GM12892 (cell line): ENCODE measurements at places on chromosomes 11 and 22.

- no peak for DNase-seq
These were observed 5.4 kb upstream of the VPS51 start for GRCh38 chr11:65090628-65091027.

DNA sequence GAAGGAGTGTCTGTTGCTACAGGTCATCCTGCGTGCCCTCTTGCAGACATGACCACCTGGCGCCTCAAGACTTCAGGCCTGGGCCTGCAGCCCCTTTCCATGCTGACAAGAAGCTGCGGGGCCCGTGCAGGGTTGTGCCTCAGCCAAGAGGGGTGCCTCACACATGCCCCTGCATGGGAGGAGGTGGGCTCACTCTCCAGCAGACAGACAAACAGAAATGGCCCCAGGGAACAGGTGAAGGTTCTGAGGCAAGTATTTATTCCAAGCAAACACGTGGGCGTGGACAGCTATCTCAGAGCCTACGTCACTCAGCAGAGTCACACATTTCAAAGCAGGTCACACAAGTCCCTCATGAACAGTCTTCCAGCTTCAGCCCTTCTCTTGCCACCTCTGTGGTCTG is 5.9 kb upstream of the SYCE3 start:
- DNase-seq, result no peak

- peak; percentile 56 for DNase-seq
These were observed 32.9 kb upstream of the SMIM38 start for GRCh38 chr11:69122630-69123431.

DNA sequence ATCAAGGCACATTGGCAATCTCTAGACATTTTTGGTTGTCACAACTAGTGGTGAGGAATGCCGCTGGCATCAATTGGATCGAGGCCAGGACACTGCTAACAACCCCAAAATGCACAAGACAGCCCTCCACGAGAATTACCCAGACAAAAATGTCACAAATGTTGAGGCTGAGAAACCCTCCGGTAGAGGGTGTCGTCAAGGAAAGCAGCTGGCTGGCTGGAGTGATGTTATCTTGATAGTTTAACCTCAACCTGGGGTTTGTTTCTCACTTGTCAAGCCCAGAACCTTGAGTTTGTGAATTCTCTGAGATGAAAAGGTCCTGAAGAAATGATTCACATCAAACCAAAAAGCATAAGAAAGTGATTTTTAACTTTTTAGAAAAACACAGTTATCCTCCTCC is 21.1 kb upstream of the TMPRSS13 start:
- no peak for DNase-seq

GRCh38 chr11:74205181-74205580 is 34.1 kb downstream of the PPME1 start:
- DNase-seq, result no peak

DNA sequence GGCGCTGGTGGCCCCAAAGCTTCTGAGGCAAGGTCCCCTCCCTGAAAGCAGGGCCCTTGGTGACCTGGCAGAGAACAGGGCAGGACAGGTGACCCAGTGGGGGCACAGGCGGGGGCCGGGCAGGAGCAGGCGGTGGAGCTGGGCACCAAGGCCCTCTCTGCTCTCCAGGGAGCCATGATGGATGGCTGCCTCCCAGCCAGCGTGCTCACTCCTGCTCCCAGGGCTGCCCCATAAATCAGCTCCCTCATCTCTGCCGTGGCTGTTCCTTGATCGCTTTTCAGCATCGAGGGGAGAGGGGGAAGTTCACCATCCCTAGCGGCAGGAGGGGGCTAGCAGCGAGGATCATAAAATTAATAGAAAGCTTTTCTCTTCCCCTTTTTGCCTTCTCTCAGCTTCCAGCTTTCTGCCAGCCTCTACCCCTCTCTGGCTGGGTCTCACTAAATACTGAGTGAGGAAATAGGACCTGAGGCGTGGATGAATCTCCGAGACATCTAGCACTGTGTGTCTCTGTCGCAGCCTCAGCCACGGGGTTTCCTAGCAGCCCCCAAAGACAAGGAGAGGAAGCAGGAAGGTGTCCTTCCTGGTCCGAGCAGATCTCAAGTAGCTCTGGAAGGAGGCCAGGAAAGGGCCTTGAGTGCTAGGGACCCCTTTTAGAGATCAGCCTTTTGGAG is 22.2 kb upstream of the ELFN2 start:
- DNase-seq, result no peak

DNA sequence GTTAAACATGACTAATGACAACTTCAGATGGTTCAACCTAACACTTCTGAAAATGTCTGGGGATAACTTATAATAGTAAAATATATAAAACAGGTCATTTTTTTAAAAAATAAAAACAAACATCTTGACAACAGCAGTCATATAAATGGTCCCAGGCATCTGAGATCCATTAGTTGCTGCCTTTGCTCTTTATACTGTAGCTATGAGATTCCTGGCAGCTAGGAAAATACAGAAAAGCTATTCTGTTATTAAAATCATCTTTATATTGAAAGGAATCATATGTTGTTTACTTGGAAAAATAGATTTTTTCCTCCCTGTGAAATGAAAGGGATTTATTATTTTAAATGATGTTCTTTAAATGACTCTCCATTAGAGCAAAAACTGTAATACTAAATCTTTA is 55.7 kb upstream of the DEUP1 start:
- no peak for DNase-seq

DNA sequence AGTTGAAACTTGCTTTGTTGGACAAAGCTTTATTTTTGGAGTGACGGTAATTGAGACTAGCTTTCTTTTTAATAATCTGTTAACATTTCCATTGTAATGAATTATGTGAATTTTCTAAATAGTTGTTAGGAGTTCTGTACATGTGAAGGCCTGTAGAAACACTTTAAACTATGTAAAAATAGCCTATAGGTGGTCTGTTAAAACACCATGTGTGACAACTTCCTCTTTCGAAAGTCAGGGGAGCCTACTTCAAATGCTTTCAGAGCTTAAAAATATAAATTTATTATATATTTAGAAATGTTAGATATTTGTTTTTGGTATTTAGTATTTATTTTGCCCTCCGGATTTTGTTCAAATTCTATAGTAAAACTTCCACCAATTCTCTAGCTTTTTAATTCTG is 28.7 kb downstream of the DDIAS start:
- no peak for DNase-seq

- DNase-seq, result peak; percentile 52
These were observed 39.7 kb downstream of the USP35 start for GRCh38 chr11:78228467-78228866.

DNA sequence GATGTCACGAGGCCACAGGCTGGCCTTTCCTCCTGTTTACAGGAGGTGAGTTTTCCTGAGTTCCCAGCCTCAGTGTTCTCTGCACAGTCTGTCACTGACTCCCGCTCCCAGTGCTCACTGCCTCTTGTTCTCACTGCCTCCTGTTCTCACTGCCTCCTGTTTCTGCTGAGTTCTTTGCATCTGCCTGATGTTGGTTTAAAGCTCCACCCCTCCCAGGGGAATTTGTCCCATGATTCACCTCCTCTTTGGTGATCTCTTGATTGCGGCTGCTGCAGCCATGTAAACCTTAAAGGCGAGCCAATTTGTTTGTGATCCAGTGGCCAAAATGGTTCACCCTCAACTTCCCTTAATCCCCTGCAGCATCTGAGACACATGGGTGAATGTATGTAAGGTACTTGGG is 6.0 kb upstream of the TUBA8 start:
- no peak for DNase-seq

GRCh38 chr22:29443452-29443851 is 5.1 kb downstream of the RFPL1 start:
- no peak for DNase-seq

- no peak for DNase-seq
These were observed 9.8 kb upstream of the ARHGEF17 start for GRCh38 chr11:73298233-73298632.

DNA sequence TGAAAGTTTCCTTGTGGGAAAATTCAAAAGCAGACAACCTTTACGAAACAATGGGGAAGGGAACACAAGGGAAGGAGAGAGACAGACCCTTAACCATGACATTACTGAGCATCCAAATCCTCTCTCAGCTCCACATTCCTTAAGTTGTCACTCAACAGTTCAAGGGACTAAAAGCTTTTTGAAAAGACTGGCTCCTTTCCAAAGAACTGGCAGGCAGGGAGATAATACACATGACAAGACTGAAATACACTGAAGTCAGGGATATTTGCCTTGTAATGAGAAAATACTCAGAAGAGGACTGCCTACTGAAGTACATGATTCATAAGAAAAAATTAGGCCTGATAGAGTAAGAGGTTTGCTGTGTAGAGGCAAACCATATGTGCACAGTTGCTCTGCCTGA is 69.1 kb downstream of the SMCO4 start:
- no peak for DNase-seq

GRCh38 chr22:20809538-20810185 is 35.7 kb downstream of the SERPIND1 start:
- DNase-seq, result no peak

DNA sequence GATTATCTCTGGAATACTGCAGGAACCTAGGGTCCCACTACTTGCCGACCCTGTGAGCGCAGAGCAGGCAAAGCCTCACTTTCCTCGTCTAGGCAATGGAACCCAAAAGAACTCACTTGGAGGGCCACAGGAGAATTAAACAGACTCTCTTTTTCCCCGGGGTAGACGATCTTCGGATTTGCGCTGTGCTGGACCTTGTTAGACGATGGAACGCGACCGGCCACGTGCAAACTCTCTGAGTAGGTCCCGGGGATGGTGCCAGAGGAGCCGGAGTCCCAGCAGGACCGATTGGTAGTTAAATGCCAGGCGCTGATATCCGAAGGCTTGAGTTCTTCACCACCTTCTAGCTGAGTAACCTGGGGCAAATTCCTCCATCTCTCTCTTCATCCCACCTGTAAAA is 1.0 kb upstream of the SLC1A2 start:
- no peak for DNase-seq

DNA sequence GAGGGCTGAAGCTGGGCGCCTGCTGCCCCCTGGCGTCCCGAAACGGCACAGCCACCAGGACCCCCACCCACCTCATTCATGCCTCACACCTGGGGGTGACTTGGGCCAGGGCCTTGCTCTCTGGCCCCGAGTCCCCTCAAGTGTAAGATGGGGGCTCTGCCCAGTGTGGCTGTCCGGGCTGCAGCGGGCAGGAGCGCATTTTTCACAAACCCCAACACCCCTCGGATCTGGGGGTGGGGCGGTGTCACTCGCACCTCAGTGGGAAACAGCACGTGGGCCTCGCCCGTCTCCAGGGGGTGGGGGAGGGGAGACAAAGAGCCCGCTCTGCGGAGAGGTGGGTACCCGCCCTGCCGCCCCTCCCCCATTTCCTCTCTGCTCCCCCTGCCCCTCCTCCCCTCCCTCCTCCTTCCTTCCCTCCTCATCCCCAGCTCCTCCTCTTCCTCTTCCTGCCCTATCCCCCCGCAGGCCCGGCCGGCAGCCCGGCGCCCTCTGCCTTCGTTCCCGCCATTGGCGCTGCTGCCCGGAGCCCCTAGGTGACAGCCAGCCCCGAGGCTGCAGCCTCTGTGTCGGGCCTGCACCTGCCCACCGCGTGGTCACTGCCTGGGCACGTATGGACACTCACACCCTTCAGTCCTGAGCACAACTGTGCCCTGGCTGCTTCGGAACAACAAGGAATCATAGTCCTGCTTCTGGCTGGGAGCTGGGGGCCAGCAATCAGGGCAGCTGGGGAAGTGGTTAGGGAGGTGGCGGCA is 6.8 kb upstream of the CDKN1C start:
- DNase-seq, result peak; percentile 78

GRCh38 chr11:87491381-87491780 is 453.6 kb downstream of the TMEM135 start:
- DNase-seq, result no peak

GRCh38 chr11:85759915-85760314 is 51.0 kb downstream of the SYTL2 start:
- DNase-seq, result no peak

- no peak for DNase-seq
These were observed 9.4 kb upstream of the PPM1F start for GRCh38 chr22:21961886-21962654.

- DNase-seq, result no peak
These were observed 26.6 kb upstream of the EI24 start for GRCh38 chr11:125542709-125543108.

DNA sequence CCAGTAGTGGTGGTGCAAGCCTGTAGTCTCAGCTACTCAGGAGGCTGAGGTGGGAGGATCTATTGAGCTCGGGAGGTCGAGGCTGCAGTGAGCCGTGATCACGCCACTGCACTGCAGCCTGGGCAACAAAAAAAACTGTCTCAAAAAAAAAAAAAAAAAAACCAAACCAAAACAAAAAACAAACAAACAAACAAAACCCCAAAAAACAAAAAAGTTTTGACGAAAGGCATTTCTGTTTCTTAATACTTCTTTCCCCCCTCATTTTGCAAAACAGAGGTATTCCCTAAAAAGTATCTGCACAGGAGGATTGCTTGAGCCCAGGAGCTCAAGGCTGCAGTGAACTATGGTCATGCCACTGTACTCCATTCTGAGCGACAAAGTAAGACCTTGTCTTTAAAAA is 11.2 kb downstream of the HIRA start:
- no peak for DNase-seq

GRCh38 chr11:100686476-100687053 is 523 bp upstream of the ARHGAP42 start:
- no peak for DNase-seq

DNA sequence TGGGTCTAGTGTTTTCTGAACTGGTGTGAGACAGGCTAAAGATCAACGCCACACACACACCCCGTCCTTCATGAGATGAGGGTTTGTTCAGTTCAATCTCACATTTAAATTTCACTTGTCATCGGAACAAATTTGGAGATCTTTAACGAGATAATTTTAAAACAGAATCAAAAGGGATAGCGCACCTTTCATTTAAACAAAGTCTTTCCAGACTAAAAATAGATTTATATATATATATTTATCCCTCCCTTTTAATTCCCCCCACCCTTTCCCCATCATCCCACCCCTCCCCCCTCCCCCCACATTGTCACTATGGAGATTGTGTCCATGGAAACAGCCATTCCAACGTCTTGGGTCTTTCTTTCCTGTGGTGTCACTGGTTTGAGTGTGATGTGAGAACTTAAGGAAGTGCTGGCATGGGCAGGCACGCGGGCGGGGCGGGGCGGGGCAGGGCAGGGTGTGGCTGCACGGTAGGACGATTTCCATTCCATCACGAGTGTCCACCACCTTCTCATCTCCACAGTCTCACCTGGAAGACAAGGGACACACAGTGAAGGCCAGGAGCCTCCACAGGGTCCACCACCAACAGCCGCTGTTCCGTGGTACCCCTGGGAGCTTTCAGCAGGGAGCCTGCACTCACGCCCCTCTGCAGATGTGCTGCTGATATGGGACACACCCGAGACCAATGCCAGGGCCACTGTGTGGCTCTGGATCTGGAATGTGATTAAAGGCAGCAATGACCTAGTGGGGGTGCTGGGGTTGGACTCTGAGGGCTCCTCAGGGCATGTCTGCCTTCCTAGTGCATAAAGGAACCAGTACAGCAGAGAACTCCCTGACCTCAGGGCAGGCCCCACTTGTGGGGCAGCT is 30.5 kb upstream of the CYP2D6 start:
- DNase-seq, result no peak
